ENCODE measurements at places on chromosomes 6 and 20.

DNA sequence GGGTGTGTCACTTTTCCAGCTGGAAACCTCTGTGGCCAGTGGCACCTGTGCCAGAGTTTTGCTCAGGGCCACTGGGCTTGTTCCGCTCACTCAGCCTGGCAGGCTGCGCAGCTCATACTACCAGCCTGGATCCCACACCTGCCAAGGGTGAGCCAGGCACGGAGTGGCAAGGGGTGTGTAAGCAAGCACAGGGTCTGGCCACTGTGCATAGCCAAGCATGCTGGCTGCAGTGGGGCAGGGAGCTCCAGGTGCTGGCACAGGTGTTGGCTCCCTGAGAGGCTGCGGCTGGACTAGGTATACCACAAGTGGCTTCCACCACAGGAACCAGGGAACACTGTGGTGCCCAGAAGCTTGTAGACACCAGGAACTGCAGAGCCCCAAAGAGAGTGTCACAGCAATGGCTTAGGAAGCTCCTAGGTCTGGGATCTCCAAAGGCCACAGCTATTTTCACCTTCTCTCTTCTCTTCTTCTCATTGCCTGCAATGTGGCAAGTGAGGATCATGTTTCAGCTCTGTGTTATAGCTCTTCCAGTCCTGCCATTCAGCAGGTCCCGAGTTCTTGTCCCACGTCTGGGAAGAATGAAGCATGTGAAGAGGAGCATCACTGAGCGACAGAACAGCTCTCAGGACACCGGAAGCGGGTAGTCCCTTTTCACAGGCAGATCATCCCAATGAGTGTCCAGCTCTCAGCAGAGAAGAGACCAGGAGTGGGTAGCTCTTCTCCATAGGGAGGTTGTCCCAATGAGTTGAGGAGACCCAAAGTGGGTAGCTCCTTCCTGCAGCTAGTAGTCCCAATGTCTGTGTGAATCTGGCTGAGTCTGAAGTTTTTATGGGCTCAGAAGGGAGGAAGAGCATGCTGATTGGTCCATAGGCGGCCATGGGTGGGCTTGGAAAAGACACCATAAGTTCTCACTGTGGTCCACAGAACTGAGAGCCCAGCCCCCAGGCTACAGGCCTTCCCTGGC lies 41.3 kb downstream of the WASF1 start:
- DNase-seq = no peak

GRCh38 chr20:52404671-52405070 lies 213.1 kb upstream of the ZFP64 start:
- DNase-seq = no peak

GRCh38 chr20:47263465-47264084 lies 92.9 kb downstream of the ZMYND8 start:
- no peak for DNase-seq

DNA sequence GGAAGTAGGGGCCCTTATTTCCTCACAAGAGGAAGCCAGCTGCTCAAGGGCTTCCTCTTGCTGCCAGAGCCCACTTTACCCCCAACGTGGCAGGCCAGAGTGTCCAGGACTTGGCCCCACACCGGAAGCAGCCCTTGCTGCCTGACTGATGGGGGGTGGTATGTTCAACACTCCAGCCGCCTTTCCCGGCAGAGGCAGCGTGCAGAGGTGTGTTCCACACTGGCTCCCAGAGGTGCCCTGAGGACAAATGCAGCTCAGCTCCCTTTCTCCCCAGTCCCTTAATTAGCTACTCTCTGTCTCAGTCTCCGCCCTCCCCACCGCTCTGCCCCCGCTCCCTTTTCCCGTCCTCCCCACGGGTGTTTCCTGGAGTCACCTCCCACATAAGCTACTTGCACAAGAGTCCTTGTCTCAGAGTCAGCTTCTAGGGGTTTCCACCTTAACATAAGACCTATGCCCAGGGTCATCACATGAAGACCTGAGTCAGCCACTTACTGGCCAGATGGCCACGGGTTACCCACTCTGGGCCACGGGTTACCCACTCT lies 61.7 kb upstream of the SHLD1 start:
- no peak for DNase-seq

- DNase-seq = no peak
Observed at GRCh38 chr20:52655395-52655794, 316.8 kb upstream of the TSHZ2 start.

DNA sequence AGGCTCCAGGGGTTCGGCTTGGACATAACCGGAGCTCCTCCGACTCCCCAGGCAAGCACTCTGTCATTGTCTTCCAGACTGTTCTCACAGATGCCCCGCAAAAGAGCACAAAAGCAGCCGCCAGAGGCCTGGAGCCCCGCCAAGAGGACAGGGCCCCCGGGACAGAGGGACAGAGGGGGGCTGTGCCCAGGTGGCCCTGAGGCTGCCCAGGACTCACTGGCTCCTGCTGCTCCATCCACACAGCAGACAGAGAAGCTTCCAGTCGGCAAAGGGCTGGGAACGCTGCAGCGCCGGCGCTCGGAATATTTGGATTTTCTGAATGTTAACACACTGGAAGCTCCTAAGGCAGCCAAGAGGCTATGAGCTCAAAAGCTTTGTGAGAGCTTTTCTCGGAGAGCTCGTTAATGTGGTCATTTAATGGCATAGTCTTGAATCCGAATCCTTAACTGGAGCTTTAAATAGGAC lies 68.0 kb upstream of the QKI start:
- no peak for DNase-seq

DNA sequence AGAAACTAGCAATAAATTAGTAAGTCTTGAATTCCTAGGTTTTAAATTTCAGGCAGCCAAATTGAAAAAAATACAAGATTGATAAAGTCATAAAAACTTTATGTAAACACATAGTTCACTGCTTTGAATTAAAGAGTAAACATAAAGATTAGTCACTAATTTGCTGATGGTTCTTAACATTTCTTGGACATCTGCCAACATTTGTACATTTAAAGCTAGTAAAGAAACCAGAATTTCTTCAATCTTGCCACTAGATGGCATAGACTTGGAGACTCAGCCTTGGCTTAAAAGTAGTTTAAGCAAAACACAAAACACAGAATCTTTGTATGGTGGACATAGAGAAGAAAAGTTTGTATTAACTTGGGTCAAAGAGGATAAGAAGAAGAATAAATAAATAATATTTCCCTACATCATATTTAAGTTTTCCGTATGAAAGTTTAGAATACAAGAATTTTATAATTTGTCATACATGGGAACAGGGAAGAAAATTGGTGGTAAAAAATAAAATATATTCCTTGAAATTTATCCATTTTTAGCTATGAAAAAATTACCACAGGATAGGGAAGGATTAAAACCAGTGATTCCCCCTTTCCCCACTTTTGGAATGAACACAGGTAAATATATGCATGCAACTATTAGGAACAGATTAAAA lies 41.7 kb upstream of the FAM135A start:
- DNase-seq = peak; percentile 44

- DNase-seq = no peak
Observed at GRCh38 chr6:4935975-4936680, 67.7 kb downstream of the RPP40 start.

GRCh38 chr6:17125407-17125806 lies 23.6 kb downstream of the STMND1 start:
- DNase-seq = no peak

DNA sequence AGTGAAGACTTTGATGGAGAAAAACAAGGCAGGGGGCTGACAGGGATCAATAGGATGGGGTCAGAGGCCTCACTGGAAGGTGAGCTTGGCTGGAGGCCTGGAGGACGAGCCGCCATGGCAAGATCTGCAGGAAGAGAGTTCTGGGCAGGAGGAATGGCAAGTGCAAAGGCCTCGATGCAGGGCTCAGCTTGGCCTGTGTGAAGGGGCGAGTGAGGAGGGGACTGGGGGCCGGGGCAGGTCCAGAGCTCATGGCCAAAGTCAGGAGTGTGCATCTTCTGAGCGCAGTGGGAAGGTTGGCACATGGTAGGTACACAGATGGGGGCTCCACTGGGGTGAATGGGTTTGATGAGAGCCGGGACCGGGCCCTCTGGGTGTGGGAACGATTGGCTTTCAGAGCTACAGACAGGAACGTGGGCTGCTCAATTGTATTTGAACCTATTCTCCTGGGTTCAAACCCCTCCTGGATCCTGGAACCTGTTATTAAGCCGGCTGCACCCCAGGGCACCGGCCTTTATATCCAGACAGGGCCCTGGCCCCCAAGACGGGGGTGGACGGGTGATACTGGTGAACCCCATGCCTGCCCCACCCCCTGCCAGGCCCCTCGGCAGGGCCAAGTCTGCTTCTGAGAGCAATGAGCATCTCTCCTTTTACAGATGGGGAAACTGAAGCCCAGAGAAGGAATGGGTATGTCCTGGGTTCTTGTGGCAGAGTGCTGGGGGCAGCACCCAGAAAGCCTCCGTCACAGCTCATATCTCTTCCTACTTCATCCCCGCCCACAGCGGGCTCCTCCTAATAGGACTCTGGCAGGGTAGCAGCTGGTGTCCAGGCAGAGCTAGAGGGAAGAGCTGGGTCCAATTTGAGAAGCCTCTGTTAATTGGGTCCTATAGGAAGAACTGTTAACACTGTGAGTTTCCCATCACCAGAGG lies 106.1 kb downstream of the CEBPB start:
- no peak for DNase-seq

GRCh38 chr6:84411060-84411629 lies 183.7 kb upstream of the CEP162 start:
- peak; percentile 2 for DNase-seq

DNA sequence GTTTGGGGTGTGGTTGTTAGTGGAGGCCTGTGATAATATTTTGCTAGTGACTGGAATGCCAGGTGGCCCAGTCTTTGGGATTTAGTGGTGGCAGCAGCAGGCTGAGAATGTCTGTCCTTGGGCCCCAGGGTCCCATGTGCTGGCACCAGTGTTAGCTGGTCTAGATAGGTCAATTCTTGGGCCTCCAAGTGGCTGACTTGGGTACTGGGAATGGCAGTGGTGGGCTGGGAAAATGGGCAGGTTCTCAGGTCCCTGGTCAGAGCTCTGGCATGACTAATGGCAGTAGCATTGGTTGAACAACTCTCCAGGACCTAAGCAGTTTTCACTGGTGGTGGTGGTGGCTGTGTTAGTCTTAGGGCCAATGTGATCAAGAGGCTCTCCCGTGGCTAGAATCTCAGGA lies 50.3 kb downstream of the OLIG3 start:
- DNase-seq = peak; percentile 6

- DNase-seq = no peak
Observed at GRCh38 chr20:17712708-17713107, 12.9 kb downstream of the BANF2 start.

- no peak for DNase-seq
Observed at GRCh38 chr20:16124911-16125776, 448.1 kb downstream of the KIF16B start.

DNA sequence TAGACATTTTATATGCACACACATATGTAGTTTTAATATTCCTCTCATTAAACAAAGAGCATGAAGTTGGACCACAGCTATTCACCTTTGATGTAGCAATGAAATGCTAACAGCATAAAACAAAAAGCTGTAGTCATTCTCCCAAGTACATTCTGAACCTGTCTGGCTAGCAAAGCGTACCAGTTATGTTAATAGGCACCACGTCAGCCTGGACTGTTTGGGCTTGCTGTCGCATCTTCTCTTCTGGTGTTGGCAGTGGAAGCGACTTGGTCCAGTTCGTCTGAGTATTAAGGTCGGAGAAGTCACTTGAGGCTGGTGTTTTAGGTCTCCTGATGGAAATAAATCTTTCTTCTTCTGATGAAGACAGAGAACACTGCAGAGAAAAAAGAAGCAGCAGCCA lies 42.8 kb downstream of the HEBP2 start:
- no peak for DNase-seq

DNA sequence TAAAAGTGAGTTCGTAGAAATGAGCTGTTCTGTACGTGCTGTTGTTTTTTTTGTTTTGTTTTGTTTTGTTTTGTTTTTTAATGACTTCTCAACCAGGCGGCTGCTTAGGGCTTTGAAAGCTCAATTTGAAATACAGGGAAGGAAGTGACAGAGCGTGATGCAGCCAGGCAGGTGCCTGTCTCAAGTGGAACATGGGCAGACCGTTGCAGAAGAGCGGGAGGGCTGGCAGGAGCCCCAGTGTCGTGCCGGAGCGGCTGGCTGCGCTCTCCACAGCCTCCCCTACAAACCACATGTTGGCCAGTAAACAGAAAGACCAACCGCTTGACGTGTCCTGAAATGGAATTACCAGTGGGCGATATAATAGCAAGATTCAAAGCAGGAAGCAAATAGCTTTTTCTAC lies 164.9 kb upstream of the RREB1 start:
- no peak for DNase-seq

DNA sequence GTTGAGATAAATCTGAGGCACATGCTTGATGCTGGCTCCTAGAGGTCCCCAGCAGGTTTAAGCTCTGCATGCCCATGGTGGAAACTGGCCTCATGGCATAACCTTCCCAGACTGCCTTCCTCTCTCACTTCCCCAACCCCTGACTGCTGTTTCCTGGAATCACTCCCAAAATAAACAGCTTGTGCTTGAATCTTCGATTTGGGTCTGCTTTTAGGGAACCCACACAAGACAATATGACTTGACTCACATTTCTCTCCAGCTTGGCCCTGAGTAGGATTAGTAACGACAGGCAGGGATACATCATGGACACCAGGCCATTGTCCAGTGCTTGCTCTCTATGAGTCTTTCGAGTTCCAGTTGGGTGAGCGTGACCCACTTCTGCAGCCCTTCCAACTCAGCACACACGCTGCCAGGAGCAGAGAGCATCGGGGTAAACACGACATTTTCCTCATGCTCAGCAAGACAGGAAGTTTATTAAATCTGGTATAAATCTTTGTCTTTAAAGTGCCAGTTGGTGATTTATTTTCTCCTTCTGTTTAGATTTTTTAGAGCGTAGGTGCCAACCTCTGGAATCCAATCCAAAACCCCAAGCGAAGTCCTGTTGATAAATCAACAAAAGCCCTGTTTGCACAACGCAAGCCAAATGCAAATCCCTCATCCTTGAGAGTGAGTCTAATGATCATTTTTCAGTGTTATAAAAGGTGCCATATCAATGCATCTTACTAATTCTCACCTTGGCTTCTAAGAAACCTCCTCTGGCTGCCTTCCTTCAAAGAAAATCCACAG lies 135.0 kb downstream of the FOXA2 start:
- DNase-seq = no peak

DNA sequence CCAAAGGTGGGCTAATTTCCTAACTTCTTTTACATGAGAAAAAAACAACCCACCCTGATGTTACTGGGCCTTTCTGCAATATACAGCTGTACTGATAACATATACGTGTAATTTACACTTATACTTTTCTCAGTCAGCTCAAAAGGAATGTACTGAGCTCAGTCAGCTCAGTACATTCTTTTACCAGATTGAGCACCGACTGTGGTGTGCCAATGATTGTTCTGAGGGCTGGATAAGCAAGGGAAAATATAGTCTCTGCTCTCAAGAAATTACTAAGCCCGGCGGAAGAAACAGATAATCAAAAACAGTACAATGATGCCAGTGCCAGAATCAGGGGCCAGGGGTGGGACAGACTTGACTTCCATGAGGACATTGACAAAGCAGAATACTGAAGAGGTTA lies 10.0 kb upstream of the BLOC1S5 start:
- no peak for DNase-seq

- no peak for DNase-seq
Observed at GRCh38 chr6:29680416-29680815, 536 bp downstream of the ZFP57 start.

DNA sequence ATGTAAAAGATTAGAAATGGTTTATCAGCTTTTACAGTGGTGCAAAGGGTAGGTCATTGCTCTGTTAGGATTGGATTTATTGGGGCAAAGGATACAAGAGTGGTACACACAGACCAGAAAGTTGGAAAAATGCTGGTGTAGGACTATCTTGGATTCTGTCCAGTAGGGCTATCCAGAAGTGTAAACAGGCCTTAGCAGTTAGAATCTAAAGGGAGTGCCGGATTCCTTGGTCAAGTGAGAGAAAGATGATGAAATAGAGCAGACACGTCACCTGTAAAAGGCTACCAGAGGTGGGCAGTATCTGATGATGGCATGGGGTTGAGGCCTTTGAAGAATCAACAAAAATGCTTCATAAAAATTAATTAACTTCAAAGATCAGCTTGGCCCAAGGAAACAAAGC lies 975.9 kb downstream of the KIF16B start:
- DNase-seq = no peak
